ENCODE measurements at places on chromosomes 12 and 14.
A peak's percentile ranks its signal among the peaks of the same experiment; 100 is the strongest.

DNA sequence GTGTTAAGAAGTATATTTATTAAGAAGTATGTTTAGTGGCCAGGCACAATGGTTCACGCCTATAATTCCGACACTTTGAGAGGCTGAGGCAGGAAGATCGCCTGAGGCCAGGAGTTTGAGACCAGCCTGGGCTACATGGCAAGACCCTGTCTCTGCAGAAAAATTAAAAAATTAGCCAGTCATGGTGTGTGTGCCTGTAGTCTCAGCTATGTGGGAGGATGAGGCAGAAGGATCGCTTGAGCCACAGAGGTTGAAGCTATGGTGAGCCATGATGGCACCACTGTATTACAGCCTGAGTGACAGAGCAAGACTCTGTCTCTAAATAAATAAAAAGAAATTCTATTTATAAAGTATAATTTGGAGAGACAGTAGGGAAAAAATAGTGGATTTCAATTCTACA, 20.3 kb downstream of the R3HDM2 start:
- no peak for DNase-seq

GRCh38 chr14:103574104-103574503, 11.3 kb downstream of the COA8 start:
- DNase-seq, result no peak

DNA sequence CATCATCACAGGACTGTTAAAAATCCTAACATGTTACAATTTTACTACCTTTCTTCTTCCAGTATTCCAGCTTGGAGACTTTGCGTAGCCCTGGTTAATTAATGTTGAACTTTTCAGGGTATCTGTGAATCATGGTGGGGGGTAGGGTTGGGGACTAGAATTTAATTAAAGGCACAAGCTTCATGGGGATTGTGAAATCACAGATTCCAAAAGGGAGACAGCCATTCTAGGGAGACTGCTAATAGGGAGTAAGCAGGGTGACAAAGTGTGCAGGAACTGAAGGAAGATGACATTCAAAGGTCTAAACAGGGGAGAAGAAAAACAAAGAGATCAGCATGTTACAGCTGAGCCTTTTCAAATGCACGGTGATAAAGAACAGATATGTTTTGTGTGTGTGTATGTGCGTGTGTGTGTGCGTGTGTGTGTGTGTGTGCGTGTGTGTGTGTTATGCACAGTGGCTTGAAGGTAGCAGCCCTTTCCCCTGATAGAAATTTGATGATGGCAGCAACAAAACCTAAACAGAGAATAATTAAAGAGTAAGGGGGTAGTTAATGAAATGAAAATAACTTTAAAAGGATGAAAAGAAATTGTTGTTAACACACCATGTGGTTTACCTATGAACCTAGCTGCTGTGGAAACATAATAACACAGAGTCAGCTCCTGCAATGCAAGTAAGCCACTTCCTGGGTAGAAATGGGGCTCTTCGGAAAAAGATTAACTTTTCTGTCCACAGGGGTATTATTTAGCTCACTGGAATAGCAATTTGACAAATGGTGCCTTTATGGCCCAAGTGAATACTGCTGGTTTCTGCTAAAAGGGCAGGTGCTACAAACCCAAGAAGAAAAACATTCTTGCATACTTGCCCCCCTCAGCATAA, 581.7 kb downstream of the DIO2 start:
- DNase-seq, result no peak

DNA sequence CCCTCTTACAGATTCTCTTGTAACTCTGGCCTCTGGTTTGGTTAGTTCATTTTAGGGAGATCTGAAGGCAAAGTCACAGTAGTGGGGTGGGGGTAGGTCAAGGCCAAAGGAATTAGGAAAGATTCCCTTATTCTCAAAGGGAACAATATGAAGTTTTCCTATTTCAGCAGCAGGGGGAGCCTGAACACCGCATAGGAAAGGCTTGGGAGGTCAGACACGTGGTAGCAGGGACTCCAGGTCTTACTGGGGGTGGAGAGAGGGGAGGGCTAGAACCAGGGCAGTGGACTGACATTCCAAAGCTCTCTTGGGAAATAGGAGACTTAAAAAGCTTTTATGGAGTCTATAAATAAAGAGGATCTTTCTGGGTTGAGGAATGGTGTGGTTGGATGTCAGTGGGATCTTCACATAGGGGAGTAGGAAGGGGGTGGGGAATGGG, 1.3 kb downstream of the ZC3H10 start:
- no peak for DNase-seq

GRCh38 chr12:103908877-103909276, 21.3 kb upstream of the HSP90B1 start:
- DNase-seq, result no peak

DNA sequence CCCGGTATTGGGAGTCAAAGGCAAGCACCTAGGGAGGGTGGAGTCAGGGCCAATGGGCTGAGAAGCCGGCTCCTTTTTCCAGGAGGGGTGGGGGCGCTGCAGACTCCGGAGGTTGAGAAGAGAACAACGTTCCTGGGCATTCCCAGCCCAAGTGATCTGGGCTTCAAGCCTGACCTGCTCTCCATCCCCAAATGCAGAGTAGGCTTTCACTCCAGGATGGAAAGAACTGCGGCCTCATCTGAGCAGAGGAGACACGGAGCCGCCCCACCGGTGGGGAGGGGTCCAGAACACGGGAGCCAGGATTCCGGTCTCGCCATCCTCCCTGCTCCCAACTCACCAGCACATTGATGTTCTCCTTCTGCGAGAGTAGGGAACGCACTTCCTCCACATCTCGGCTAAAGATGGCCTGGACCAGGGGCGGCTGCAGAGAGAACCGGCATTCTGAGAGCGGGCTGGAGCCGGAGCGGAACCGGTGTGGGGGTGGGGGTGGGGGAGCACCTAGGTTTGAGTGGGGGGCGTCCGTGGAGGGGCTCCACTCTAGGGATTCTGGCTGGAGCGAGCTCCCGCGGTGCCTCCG, 605 bp downstream of the ANKRD52 start:
- no peak for DNase-seq

GRCh38 chr12:109538191-109538863, 35.0 kb downstream of the MMAB start:
- DNase-seq, result no peak

DNA sequence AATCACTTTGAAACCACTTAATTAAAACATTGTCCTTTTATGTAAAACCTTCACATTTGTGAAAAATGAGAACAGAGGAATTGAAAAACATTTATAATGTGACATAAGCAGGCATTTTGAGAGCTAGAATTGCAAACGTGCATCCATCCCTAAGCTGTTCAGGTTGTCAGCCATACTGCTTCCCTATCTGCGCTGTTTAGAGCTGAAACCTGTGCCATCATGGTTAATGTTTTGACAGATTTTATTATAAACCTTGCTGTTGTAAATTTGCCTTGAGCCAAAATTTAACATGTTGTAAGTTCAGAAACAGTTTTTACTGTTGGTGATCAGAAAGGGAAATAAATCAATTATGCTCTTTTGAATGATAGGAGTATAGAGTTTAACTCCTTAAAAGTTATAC, 31.9 kb downstream of the FOXA1 start:
- DNase-seq, result no peak

- DNase-seq, result no peak
Observed at GRCh38 chr14:101125313-101125712, 221.8 kb upstream of the RTL1 start.

DNA sequence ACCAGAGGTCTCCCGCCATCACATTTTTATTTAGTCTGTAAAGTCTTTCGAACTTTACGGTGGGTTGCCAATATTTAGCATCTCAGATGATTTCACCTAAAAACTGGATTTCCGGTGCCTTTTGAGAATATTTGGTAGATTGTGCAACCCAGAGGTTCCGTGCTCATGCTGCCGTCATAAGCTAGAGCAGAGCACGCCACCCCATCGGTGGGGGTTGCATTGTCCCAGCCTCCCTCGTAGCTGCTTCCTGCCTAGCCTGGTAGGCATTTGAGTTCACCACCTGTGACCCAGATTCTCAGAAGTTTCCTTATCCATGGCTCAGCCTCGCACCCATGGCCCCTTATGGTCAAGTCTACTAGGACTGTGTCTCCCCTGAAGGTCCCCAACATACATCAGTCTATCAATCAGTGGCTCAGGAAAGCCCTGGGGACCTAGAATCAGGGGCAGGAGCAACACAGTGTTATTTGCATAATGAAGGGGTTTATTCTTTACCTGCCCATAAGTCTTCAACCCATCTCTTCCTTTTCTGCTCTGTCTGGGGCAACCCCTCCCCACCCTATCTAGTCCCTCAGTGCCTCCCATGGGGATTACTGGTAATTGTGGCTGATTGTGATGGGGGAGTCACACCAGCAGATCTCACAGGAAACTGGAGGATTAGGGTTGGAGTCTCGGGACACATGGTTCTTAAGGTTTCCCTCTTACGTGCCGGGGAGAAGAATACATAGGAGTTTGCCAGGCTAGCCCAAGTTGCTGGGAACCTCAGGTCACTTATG, 152.3 kb downstream of the PHETA1 start:
- DNase-seq, result no peak

DNA sequence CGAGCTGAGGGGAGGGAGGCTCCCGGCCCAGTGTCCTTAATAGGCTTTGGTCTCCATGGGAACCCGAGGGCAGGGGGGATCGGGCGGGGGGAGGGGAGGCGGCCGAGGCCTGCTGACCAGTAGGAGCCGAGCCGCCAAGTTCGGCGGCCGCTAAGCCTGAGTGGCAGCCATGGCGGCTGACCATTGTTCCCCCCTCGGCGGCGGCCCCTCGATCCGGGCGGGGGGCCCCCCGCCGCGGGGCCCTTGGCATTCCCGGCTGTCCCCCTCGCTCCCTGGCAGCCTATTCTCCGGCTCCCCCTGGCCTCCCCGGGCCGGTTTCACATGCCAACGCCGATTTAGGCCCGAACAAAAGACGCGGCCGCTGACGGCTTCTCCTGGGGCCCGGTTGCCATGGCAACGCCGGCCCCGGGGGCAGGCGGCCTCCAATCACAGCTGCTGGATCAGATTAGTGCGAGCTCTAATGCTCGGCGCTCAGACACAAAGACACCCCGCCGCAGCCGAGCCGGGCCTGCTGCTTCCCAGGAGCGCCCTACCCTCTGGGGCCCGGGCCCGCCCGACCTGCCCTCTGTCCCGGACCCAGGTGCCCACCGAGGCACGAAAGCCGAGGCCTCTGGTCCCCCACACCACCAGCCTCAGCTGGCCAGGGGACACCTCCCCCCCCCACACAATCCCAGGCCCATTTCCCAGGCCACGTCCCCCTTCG, 7.3 kb downstream of the MSI1 start:
- DNase-seq, result no peak

- DNase-seq, result no peak
Observed at GRCh38 chr14:59377991-59378601, 87.1 kb downstream of the GPR135 start.

DNA sequence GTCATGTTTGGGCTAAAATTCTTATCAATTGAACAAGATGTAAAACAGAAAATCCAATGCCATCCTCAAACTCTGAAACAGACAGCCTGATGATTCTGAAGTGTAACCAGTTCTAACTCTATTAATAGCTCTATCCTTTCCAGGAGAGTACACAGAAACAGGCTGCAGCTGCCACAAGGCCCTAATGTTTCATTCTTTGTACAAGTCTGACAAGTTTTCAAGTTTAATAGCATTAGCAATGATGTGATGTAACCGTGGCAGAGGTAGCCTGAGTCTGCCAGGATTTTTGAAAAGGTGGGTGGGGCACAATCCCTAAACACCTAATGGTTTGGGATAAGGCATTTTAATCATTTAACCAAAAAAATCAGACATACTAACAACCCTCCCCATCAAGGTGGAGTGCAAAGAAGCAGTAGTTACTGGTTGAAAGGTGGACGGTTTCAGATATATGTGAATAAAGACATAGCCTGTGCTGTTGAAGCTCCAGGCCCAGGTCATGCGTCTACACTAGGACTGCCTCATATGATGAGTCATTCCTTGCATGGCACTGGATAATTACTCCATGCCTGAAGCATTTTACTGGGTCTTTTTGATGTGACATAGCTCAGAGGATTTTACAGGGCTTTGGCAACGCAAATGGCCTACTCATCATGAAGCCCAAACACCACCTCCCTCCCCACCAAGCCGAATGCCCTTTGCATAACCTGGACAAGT, 145.1 kb upstream of the GRIP1 start:
- no peak for DNase-seq

DNA sequence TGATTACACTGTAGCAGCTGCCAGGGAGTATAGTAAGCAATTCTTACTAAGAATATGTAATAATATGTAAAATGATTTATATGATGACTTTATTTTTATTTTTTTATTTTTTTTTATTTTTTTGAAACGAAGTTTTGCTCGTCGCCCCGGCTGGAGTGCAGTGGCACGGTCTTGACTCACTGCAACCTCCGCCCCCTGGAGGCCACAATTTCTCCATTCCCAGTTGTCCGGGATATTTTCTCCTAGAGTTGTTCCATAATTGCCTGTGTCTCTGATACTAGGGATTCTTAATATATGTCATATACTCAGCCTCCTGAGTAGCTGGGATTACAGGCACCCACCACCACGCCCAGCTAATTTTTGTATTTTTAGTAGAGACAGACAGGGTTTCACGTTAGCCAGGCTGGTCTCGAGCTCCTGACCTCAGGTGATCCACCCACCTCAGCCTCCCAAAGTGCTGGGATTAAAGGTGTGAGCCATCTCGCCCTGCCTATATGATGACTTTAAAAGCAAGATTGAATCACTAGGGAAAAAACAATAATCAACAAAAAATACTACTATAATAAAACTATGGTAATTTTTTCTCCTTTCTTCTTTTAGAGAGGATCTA, 12.2 kb upstream of the ITPR2 start:
- DNase-seq, result no peak

DNA sequence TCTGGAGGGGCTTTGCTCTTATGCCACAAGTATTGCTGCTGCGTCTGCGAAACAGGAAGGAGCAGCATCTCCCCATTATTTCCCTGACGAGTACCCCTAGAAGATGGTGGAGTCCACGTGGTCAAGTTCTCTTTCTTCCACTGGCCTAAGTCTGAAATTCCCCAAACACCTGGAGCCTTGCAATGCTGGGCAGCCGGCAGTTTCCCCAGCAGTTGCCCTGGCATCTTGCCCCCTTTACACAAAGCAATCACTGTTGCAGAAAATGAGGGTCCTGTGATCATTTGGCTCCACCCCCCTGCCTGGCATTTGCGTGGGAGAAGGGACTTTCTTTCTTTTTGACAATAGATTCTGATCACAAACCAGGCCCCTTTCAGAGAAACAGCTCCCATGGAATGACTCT, 56.9 kb downstream of the FOS start:
- no peak for DNase-seq

DNA sequence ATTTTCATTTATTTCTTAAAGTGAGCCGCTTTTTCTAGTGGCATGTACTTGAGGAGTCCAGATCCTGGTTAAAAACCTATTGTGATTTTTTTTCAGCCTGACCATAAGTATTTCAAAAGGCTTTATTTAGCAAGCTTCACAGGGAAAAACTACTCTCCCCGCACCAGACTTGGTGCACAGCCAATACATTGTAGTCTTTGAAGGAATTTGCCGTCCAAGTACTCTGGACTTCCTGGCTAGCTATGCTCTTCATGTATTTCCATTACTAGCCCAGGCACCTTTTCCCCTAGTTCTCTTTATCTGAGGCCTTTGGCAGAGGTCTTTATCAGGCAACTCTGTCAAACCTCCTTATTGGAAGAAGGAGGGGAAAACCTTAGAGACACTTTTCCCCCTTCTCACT, 234.7 kb downstream of the CCDC91 start:
- peak; percentile 11 for DNase-seq

All from brain pericyte (primary cell).